SJSA1 (cell line): ENCODE measurements at places on chromosomes 2 and 18.
A peak's percentile ranks its signal among the peaks of the same experiment; 100 is the strongest.

GRCh38 chr2:230888824-230889400 is 24.2 kb downstream of the ITM2C start:
- no peaks in the 10 kb centered on the region for H3K36me3 ChIP-seq
- no peaks in the 10 kb centered on the region for H3K27me3 ChIP-seq
- DNase-seq = no peak

DNA sequence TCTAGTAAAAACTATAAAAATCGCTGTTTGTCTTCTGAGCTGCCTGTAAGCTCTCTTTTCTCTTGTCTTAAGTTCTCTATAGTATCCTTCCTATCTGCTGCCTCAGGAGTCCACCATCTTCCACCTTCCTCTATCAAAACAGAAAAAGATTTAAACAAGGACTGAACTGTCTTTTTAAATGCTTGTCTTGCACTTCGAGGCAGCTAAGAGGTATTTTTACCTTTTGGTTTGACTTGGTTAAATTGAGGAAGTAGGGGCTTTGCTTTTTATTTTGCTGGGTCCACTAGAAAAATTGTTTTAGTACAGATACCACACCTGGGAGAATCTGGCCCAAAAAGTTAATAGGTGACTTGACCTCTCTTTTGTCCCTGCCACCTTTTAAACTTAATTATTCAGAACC is 12.2 kb downstream of the SESTD1 start:
- H3K27ac ChIP-seq = no peak overlapping the region
- no peaks in the 10 kb centered on the region for H3K36me3 ChIP-seq

- H3K27me3 ChIP-seq = no peaks in the 10 kb centered on the region
- no peak overlapping the region for H3K4me3 ChIP-seq
- no peak for DNase-seq
Observed at GRCh38 chr2:24836206-24836605, 43.0 kb downstream of the CENPO start.

GRCh38 chr2:95526360-95527341 is 42.1 kb upstream of the TRIM43B start:
- 0 out of 2 replicates have a peak, but pooled peaks cover 2% of the 10 kb centered on the region for H3K27me3 ChIP-seq
- H3K4me1 ChIP-seq = peaks cover 19% of the 10 kb centered on the region
- peak overlapping the region; percentile 63 for H3K4me3 ChIP-seq
- H3K27ac ChIP-seq = no peak overlapping the region; the same call in 1 of the 2 replicates
- H3K36me3 ChIP-seq = peaks cover 12% of the 10 kb centered on the region; the same call in 1 of the 2 replicates

DNA sequence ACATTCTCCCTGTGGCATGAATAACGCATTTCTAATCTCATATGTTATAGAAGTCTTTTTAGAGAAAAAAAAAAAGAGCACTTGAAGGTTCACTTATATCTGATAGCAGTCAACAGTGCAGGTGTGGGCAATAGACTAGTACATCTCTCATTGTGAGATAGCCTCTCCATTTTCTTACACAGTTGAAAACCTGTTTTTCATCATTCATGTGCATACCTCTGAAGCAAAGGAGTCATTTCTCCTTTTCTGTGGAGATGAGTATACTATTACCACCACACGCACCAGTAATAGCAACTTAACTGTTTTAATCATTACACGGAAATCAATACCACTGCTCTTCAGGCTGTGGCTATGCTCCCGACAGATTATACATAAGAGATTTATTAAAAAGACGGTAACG is 1653.3 kb upstream of the TMEFF2 start:
- no peaks in the 10 kb centered on the region for H3K27me3 ChIP-seq
- H3K36me3 ChIP-seq = no peaks in the 10 kb centered on the region
- H3K27ac ChIP-seq = no peak overlapping the region
- H3K4me3 ChIP-seq = no peak overlapping the region

DNA sequence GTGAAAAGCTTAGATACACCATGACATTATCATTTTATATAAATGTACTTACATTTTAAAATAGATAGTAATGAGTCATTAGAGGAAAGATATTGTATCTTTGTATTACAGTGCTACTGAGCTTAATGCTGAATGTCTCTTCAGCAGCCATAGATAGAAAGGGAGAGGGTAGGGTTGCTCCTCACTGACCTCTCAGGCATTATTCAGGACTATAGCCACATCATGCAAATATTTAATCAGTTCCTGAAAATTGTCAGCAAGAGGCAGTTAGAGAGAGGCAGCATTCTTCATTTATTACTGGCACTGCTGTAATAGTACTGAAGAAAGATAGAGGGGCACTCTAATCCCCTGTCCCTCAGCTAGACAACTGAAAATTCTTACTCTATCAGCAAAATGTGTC is 242.0 kb upstream of the TANK start:
- H3K27ac ChIP-seq = no peak overlapping the region
- H3K4me3 ChIP-seq = no peak overlapping the region
- no peaks in the 10 kb centered on the region for H3K27me3 ChIP-seq
- no peaks in the 10 kb centered on the region for H3K36me3 ChIP-seq
- no peak for DNase-seq
- H3K4me1 ChIP-seq = peaks cover 36% of the 10 kb centered on the region
